CD8-positive, alpha-beta T cell (primary cell): ENCODE measurements at places on chromosomes 12 and 14.

- no peak for DNase-seq
These were observed 10.0 kb downstream of the SLC38A4 start for GRCh38 chr12:46815809-46816208.

DNA sequence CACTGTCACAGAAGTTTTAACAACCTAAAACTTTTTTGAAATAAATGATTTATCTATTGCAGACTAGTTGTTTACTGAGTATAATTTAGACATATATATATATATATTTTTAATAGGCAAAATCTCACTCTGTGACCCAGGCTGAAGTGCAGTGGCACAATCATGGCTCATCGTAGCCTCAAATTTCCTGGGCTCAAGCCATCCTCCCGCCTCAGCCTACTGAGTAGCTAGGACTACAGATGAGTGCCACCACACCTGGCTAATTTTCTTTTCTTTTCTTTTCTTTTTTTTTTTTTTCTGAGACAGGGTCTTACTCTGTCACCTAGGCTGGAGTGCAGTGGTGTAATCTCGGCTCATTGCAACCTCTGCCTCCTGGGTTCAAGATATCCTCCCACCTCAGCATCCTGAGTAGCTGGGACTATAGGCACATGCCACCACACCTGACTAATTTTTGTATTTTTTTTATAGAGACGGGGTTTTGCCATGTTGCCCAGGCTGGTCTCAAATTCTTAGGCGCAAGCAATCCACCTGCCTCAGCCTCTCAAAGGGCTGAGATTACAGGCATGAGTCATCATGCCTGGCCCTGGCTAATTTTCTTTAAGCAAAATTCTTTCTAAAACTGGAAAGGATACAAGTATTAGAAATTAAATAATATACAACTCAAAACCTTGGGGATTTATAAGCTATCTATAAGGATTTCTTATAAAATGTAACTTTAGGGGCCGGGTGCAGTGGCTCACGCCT, 23.1 kb downstream of the EEA1 start:
- no peak for DNase-seq

DNA sequence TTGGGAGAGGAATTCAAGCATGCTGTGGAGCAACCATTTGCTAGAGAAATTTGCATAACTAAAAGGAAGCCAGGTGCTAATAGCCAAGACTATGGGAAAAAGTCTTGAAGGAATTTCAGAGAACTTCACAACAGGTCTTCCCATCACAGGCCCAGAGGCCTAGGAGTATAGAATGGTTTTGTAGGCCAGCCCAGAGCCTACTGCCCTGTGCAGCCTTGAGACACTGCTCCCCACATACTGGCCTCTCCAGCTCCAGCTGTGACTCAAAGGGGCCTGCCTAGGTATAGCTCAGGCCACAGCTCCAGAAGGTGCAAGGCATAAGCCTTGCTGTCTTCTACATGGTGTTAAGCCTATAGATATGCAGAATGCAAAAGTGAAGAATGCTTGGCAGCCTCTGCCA, 227.1 kb downstream of the SLC2A13 start:
- no peak for DNase-seq

GRCh38 chr14:85483037-85483436, 46.9 kb upstream of the FLRT2 start:
- DNase-seq: no peak

- peak; percentile 23 for DNase-seq
These were observed 714 bp upstream of the PSMC6 start for GRCh38 chr14:52706286-52706685.

- no peak for DNase-seq
These were observed 142.0 kb downstream of the KCNK10 start for GRCh38 chr14:88181072-88181471.

DNA sequence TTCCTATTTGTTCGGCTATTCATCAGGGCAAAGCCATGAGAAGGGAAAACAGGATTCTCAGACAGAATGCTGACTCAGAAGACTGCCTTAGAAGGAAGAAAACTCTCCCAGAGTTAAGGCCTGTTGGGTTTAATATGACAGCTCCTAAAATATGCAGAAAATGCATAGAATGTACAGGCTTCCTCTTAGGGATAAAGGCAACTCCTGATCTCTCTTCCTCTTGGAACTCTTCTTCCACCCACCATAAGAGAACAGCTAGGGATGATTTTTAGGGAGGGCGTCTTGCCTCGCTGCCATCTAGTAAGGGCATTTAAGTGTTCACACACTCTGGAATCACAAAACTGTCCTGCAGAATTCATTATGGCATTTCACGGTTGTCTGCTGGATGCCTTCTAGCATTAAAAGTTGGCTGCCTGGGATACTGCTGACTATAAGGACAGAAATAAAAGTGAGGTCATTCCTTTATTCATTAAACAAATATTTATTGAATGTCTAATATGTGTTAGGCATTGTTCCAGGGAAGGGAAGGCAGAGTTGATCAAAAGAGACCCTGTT, 73.7 kb downstream of the DCAF5 start:
- DNase-seq: no peak

DNA sequence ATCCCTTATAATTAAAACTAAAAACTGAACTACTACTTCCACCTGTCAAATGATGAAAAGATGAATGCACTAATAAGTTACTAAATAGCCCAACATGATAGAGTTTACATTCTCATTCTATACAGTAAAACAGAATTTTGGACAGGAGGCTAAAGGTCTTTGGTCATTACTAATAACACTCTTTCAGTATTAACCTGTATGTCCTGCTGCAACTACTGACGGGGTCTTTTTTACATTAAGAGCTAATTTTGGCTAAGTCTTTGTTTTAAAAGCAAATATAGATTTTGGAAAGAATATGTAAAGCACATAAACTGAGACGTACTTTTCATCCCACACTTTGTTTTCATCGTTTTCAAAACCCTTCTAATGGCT, 175.4 kb upstream of the CDKN3 start:
- no peak for DNase-seq

- no peak for DNase-seq
These were observed 78.8 kb downstream of the TMCC3 start for GRCh38 chr12:94571556-94571955.

DNA sequence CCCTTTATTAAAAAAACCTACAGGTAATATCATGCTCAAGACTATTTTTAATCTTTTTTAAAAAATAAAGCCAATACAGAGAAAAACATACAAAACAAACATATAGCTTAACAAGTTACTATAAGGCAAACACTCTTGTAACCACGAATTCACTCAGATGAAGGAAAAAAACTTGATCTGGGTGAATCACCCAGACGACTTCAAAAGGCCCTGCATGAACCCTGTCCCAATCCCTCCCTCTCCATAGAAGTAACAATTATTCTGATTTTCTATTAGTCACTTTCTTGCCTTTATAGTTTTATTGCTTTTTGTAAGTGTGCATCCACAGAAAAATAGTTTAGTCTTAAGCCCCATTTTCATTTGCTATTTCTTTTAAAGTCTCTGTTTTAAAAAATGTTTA, 72.6 kb downstream of the LRP6 start:
- DNase-seq: no peak

GRCh38 chr12:121892673-121893561, 4.3 kb downstream of the PSMD9 start:
- DNase-seq: no peak

GRCh38 chr12:10716704-10717315, 6.3 kb downstream of the YBX3 start:
- no peak for DNase-seq

GRCh38 chr12:16030744-16031143, 119.6 kb downstream of the DERA start:
- no peak for DNase-seq

GRCh38 chr14:64702493-64703394, 1.5 kb upstream of the PLEKHG3 start:
- DNase-seq: no peak

DNA sequence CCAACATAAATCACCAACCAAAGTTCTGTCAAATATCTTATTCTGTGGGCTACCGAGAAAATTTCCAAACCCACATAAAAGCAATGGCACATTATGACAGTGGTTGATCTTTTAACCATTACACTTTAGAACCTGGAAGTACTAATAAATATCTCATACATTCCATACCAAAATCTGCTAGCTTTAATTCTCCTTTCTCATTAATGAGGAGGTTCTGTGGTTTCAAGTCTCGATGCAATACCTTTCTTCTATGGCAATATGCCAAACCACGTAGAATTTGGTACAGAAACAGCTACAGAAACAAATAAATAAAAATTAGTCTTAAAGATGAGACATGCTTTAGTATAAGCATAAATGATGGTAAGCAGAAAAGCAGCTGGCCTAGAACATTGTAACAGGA, 100.7 kb downstream of the ELK3 start:
- DNase-seq: no peak

- no peak for DNase-seq
These were observed 4.5 kb downstream of the FMNL3 start for GRCh38 chr12:49702676-49703215.

DNA sequence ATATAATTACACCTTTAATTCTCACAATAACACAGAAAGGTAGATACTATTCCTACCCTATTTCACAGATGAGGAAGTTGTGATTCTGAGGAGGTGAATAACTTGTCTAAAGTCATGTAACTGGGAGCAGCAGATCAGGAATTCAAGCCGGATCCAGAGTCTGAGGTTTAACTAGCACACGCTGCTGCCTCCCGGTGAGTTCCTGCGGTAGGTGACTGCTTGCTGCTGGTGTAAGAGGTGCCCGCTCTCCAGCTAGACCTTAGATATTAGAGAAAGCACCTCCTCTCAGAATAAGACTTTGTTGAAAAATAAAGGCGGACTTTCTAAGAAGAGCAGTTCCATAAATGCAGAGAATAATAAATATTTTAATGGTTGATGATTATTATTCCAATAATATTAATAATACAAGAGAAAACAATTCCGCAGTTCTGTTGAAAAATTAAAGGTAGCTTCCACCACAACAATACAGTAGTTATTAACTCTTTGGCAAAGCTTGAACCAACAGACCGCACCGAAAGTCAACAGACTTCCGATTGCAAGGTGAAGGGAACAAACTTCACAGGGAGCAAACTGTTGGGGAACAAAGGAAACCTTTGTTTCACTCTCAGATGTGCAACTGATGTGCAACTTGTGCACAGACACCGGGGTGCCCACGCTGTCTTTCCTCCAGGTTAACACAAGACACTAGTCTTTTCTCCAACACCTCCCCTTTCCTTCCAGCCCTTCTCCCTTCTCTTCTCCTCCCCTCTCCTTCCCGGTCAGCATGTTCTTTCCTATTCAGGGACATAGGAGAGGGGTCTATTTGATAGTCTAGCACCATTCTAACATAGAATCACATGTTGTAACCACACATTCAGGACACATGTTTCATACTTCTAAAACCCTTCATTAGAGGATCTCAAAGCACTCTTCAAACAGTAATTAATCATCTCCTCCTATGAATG, 73.2 kb upstream of the EGLN3 start:
- no peak for DNase-seq

DNA sequence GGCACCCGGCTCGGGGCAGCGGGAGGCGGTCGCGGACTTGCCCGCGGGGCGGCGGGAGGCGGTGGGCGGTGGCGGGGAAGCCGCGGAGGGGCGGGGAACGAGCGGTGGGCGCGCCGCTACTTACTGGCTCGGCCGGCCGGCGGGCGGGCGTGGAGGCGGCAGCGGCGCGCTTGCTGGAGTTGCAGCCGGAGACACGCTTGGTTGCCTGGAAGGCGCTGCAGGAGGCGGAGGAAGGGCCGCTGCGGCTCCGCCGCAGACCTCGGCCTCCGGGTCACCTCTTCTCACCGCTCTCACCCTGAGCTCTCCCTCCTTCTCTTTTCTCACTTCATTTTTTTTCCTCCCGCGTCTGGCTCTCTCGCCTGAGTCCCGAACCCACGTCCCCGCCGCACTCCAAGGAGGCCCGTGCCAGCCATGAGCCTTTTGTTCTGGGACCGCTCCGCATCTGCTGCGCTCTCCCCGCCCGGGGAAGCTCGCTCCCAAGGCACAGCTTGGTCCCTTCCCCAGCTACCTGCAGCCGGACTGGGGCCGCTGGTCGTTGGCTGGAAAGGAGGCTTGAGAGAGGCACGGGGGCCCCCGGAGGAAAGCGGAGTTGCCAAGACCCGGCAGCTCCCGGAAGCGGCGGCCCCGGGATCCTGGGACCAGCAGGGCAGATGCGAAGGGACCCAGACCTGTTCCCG, 592 bp upstream of the KCNK10 start:
- DNase-seq: no peak

- DNase-seq: no peak
These were observed 87.6 kb downstream of the GPR65 start for GRCh38 chr14:88092529-88092928.

GRCh38 chr12:29730481-29730880, 53.3 kb downstream of the TMTC1 start:
- no peak for DNase-seq
